Activated naive CD8-positive, alpha-beta T cell treated with anti-CD3 and anti-CD28 coated beads, Interleukin-2, amount 50 U/mL, for 24 hours (primary cell): ENCODE measurements at places on chromosomes 2 and 18.
A peak's percentile ranks its signal among the peaks of the same experiment; 100 is the strongest.

GRCh38 chr2:111919365-111919764 is 21.0 kb downstream of the MERTK start:
- H3K27ac ChIP-seq: no peak overlapping the region
- no peak for DNase-seq
- H3K27me3 ChIP-seq: no peaks in the 10 kb centered on the region
- no peaks in the 10 kb centered on the region for H3K36me3 ChIP-seq
- no peak overlapping the region for H3K4me3 ChIP-seq

- no peaks in the 10 kb centered on the region for H3K36me3 ChIP-seq
- H3K4me1 ChIP-seq: peaks cover 5% of the 10 kb centered on the region
- H3K27ac ChIP-seq: no peak overlapping the region
- no peak for DNase-seq
Observed at GRCh38 chr2:237182422-237183123, 96.9 kb downstream of the COPS8 start.

- peaks cover 5% of the 10 kb centered on the region for H3K4me1 ChIP-seq
- H3K4me3 ChIP-seq: no peak overlapping the region
- H3K36me3 ChIP-seq: no peaks in the 10 kb centered on the region
- H3K27me3 ChIP-seq: no peaks in the 10 kb centered on the region
Observed at GRCh38 chr2:160562730-160563129, 69.1 kb upstream of the RBMS1 start.

- H3K4me3 ChIP-seq: no peak overlapping the region
- no peaks in the 10 kb centered on the region for H3K36me3 ChIP-seq
- peaks cover 10% of the 10 kb centered on the region for H3K27me3 ChIP-seq
- peaks cover 5% of the 10 kb centered on the region for H3K4me1 ChIP-seq
- no peak overlapping the region for H3K27ac ChIP-seq
Observed at GRCh38 chr18:22868831-22869230, 64.3 kb upstream of the RBBP8 start.

DNA sequence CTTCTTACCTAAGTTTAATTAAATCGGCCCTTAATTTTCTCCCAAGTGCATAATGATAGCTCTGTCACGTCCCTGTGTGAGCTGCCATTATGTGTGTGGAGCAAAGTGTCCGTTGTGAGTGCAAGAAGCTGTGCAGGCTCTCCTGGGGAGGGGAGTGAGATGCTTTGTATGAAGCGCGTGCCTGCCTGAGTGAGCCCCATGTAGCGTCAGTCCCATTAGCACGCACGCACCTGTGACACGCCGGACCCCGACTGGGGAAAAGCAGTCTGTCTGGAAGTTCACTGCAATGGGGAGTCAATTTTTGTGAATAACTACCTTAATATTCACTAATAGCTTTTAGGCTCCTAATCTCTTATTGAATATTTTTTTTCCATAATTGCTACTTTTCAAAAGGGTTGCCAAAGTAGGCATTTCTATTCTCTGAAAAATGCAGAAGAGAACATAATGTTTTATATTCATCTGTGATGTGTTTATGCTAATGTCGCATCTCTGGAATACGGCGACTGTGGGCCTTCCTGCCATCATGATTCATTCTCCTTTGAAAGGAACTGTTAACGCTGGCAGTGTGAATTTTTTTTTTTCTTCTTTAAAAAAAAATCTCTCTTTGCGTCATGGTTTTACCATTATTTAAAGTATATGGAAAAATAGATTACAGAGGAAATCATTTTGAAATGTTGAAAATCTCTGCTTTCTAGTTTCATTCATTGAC is 157.7 kb downstream of the COL4A4 start:
- H3K27me3 ChIP-seq: no peaks in the 10 kb centered on the region
- no peaks in the 10 kb centered on the region for H3K4me1 ChIP-seq
- no peak overlapping the region for H3K27ac ChIP-seq
- H3K36me3 ChIP-seq: no peaks in the 10 kb centered on the region

- H3K27me3 ChIP-seq: no peaks in the 10 kb centered on the region
- no peak overlapping the region for H3K4me3 ChIP-seq
- no peak overlapping the region for H3K27ac ChIP-seq
- no peak for DNase-seq
Observed at GRCh38 chr2:133400411-133400810, 167.9 kb downstream of the NCKAP5 start.

GRCh38 chr2:46216213-46216612 is 81.0 kb upstream of the EPAS1 start:
- no peak for DNase-seq
- H3K27me3 ChIP-seq: peaks cover 4% of the 10 kb centered on the region
- H3K36me3 ChIP-seq: no peaks in the 10 kb centered on the region
- H3K27ac ChIP-seq: no peak overlapping the region

- H3K36me3 ChIP-seq: no peaks in the 10 kb centered on the region
- H3K4me1 ChIP-seq: no peaks in the 10 kb centered on the region
- H3K27me3 ChIP-seq: no peaks in the 10 kb centered on the region
Observed at GRCh38 chr2:212177724-212178123, 360.9 kb downstream of the ERBB4 start.

GRCh38 chr18:76371301-76372203 is 123.5 kb downstream of the ZNF516 start:
- H3K4me3 ChIP-seq: no peak overlapping the region
- no peak overlapping the region for H3K27ac ChIP-seq
- H3K4me1 ChIP-seq: peaks cover 48% of the 10 kb centered on the region
- no peaks in the 10 kb centered on the region for H3K27me3 ChIP-seq

GRCh38 chr2:156380117-156380645 is 47.7 kb upstream of the NR4A2 start:
- H3K4me1 ChIP-seq: peaks cover 46% of the 10 kb centered on the region
- H3K27ac ChIP-seq: peak overlapping the region; percentile 41
- peaks cover 2% of the 10 kb centered on the region for H3K36me3 ChIP-seq
- H3K27me3 ChIP-seq: no peaks in the 10 kb centered on the region

- H3K4me1 ChIP-seq: peaks cover 32% of the 10 kb centered on the region
- no peak overlapping the region for H3K4me3 ChIP-seq
- no peaks in the 10 kb centered on the region for H3K36me3 ChIP-seq
- peaks cover 3% of the 10 kb centered on the region for H3K27me3 ChIP-seq
Observed at GRCh38 chr2:168354499-168354898, 101.6 kb upstream of the CERS6 start.

DNA sequence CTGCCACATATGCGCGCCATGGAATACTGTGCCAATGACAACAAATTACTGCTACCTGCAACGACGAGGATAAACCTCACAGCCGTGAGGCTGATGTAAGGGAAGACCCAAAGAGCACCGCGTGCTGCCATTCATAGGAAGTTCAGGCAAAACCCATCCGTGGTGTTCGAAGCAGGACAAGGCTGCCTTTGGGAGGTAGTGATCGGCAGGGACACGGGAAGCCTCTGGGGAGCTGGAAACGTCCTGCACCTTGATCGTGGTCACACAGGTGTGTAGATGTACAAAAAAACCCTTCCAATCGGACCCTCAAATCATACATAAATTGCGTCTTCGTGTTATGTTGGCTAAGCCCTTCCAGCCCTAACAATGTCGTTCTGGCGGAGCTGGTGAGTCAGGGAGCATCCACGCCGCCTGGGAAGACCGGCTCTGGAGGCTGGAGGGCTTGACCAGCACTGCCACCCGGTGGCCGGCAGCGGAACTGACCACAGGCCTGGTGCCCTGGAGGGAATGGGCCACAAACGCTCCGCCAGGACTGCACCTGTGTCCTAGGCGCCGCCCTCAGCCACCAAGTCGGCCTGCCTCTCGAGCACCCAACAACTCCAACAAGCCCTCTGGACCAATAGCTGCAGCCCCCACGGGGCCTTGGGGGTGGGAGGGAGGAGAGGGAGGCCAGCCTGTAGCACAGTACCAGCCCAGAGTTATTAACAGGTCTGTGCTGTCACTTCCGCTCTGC is 4.1 kb upstream of the NEURL3 start:
- H3K4me3 ChIP-seq: no peak overlapping the region
- H3K4me1 ChIP-seq: peaks cover 19% of the 10 kb centered on the region

DNA sequence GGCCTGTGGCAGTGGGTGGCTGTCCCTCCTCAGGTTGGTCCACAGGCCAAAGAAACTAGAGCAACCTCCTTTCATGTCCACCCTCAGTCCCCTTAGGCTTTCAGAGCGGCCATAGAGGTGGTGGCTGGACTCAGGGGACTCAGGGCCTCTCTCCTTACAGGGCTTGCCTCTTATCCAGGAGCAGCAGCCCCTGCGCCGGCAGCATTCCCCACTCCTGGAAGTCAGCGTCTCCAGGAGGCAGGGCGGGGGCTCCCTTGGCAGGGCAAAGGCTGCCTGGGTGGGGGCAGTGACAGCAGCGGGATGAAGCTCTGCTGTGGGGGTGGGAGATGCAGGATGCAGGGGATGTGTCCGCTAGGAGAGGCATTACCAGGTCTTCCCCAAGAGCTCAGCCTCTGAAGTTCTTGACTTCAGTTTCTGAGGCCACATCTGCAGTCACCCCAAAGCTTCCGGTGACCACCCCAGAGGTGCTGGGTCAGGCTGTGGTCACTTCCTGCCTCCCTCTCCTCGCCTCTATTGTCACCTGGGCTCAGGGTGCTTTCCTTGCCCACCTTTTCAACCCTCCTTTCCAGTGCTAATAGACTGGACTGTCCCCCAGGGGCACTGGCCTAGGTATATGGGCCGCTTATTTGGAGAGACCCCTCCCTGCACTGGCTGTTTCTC is 8.6 kb upstream of the GPR55 start:
- peaks cover 16% of the 10 kb centered on the region for H3K4me1 ChIP-seq
- H3K4me3 ChIP-seq: no peak overlapping the region
- H3K36me3 ChIP-seq: peaks cover 9% of the 10 kb centered on the region
- H3K27ac ChIP-seq: no peak overlapping the region

- H3K27ac ChIP-seq: no peak overlapping the region
- no peak overlapping the region for H3K4me3 ChIP-seq
- no peaks in the 10 kb centered on the region for H3K36me3 ChIP-seq
Observed at GRCh38 chr18:59540780-59541179, 156.4 kb downstream of the CCBE1 start.

DNA sequence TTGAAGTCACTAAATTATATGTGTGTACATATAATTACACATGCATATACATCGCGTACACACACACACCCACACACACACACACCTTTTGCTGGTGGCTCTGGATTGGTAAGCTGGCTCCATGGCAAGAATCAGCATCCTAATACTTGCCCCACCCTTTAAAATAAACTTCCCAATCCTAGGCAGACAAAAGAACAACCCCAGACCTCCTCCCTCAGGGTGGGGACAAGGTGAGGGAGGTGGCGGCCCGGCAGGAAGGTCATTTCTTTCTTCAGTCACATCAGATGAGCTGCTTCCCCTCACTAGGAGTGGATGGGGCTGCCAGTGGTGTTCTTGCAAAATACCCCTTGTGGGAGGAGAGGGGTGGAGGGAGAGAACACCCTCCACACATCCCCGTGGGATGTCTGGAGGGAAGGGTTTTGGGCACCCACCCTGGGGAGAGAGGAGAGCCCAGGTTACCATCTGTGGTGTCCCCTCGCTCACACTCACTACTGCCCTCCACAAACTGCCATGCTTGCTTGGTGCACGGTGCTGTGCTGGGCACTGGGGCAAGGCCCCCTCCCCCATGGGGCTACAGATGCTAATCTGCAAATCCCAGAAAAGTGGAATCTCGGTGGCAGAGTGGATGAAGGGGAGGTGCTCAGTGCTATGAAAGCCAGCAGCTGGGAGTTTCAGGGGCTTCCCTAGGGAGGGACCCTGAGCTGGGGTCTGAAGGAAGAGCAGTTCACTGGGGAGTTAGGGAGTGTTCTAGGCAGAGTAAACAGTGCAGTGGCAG is 64.0 kb downstream of the ODC1 start:
- no peak for DNase-seq
- H3K27me3 ChIP-seq: no peaks in the 10 kb centered on the region
- peaks cover 93% of the 10 kb centered on the region for H3K4me1 ChIP-seq

- no peak overlapping the region for H3K4me3 ChIP-seq
- H3K27me3 ChIP-seq: peaks cover 2% of the 10 kb centered on the region
- no peak for DNase-seq
Observed at GRCh38 chr2:42813763-42814162, 21.4 kb upstream of the HAAO start.

DNA sequence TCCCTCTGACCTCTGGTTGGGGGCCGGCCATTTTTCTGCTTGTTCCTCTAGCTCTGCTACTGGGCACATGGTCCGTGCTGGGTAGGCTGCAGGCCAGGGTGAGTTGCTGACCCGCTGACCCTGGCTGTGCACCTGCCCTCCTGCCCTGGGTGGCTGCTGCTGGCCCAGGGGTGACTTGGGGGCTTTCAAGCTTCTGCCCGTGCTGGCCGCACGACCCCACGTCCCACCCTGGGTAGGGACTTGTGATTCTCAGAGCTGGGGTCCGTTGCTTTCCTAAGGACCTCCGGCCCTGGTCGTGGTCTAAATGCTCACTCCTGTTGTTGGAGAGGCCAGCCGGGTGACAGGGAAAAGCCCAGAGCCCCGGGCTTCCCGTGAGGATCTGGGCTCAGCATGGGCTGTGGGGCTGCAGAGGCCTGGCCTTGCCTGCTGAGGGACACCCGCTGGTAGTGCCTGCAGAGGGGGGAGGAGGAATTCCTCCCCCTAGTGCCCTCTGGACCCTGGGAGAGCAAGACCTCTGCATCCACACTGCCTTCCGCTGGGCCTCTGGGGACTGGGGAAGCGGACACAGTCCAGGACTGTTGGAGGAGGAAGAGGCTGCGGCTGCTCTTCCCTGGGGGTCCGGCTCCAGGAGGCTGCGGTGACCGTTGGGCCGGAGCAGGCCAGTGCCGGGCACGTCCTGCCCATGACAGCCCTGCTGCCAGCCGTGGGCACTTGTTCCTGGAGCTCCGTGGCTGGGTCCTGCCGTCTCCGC is 6.3 kb upstream of the GAL3ST2 start:
- H3K27me3 ChIP-seq: no peaks in the 10 kb centered on the region
- H3K4me3 ChIP-seq: no peak overlapping the region
- H3K36me3 ChIP-seq: no peaks in the 10 kb centered on the region

DNA sequence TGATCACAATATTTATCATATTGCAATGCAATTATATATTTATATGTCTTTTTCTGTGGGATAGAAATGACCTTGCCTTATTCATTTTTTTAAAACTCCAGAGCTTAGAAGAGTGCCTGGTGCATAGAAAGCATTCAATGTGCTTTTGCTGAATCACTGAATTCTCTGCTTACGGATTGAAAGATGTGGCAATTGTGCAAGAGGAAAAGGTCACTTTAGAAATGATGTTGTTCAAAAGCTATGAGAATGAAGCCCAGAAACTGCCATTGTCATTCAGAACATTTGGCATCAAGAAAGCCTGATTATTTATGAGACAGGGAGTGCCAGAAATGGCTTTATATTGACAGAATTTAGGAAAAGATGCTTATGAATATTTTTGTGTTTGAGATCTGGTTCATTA is 678.6 kb upstream of the CDH2 start:
- H3K27me3 ChIP-seq: no peaks in the 10 kb centered on the region
- no peaks in the 10 kb centered on the region for H3K36me3 ChIP-seq
- DNase-seq: no peak
- H3K4me1 ChIP-seq: no peaks in the 10 kb centered on the region
